NCI-H774 (cell line): ENCODE measurements at places on chromosomes 5 and 9.

DNA sequence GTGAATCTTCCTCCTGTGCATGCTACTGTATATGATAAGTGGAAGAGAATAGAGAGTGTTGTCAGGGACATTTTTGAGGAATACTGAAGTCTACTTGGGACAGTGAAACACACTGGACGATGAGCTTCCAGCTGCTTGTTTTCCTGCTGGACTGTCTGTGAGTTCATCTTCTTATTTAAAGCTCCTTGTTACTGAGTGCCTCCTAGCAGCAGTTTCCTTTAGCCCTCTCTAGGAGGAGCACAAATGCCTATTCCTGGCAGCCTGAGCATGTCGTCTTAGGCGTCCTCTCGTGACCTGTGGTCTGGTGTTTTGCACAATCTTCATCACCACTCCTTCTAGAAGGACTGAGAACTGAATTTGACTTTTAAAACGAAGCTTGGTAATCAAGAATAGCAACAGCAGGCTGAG lies 43.8 kb downstream of the ANKRD33B start:
- DNase-seq = no peak

DNA sequence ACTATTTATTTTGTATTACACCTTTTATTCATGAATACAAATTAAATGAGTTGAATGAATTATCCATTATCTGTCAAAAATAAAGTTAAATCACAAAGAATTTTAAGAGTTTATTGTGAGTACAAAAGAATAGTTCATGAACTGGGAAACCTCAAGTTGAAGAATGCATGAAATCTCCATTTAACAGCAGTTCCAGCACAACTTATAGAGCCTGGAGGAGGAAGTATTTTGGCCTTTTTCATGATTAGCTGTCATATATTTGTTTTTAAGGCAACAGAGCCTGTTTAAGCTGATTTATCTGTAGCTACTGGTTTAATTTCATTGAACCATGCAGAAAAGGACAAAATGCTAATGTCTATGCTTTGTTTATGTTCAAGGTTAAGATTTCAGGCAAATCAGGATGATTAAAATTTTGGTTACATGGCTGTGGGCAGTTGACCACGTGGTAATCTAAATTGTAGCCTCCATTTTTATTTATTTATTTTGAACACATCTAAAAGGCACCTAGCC lies 12.2 kb downstream of the SPINK1 start:
- DNase-seq = no peak

DNA sequence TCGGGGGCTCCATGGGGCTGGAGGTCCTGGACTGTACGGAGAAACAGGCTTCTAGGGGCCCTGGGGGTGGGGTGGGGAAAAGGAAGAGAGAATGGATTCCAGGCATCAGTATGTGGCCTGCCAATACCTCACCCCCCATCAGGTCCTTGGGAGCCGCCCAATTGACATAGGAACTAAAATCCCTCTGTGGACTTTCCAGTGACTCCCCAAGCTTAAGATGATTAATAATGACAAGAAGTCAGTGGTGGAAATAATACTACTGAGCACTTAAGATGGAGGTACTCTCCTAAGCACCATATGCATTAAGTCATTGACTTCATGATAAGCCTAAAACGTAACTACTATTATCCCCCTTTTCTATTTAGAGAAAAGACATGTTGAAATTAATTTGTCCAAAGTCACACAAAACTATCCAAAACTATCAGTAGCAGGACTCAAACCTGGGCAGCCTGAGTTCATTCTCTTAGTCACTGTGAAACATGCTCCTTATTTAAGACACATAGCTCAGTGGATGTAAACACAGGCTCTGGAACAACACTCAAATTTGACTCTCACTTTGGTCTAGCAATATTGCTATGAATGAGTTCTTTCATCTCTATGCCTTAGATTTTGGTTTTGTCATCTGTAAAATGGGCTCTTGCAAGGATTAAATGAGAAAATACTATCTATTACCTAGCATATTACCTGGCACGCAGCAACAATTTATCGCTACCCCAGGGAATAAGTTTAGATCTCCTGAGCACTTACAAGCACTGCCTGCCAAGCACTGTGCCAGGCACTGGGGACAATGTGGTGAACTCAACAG lies 9.5 kb downstream of the SPRY4 start:
- no peak for DNase-seq

DNA sequence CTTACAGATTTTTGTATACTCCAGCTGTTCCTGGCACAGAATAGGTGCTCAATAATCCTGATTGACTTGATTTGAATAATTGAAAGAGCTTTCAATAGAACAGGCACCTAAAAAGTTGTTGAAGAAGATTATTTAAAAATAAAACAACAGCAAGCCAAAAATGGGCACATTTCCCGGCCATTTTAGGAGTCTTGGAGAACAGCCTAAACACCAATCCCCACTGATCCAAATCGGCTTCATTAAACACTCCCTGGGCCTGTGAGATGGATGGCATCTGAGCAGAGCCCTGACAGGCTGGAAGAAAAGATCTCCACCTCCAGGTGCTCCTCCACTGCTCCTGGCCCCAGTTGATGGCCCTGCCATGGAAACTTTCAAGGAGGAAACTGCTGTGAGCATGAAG lies 213.3 kb downstream of the MAN2A1 start:
- no peak for DNase-seq

- no peak for DNase-seq
Measured at GRCh38 chr5:109324931-109325330, 84.8 kb downstream of the PJA2 start.

DNA sequence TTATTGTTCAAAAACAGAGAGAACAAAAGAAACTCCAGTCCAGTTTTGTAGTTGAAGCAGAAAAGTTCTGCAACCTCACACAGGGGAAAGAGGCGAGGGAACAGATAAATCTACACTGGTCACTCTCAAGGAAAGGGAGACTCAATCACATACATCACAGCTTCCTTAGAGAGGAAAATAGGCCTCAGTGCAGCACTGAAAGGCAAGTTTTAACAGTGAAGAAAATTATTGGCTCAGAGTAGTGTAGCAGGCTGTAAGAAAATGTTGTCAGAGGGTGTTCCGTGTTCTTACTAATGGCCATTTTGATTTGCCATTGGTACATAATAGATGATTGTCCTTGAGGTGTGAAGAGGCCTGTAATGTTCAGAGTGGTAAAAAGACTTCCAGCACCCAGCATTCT lies 530.0 kb upstream of the CDH6 start:
- DNase-seq = no peak

- no peak for DNase-seq
Measured at GRCh38 chr5:7904170-7904569, 35.2 kb downstream of the MTRR start.

DNA sequence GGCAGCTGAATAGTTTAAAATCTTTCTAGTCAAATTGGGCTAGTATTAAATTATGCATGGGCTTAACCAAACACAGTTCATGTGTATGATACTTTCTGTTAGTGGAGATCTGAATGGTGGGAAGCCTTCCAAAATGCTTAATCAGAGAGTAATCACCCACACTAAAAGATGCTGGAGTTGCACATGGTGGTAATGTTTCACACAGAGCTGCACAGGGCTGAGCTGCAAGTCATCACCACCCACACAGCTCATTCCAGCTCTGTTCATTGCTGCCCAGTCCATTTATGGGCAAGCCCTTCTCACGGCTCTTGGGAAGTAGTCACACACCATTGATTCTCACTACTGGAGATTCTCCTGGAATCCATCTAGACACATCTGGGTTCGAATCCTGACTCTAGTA lies 351.5 kb upstream of the KCNN2 start:
- DNase-seq = no peak

- DNase-seq = no peak
Measured at GRCh38 chr5:31196309-31196708, 2.8 kb downstream of the CDH6 start.

- no peak for DNase-seq
Measured at GRCh38 chr5:85132269-85132668, 747.6 kb upstream of the EDIL3 start.

- DNase-seq = no peak
Measured at GRCh38 chr5:179275941-179276837, 69.1 kb downstream of the ADAMTS2 start.

GRCh38 chr9:89811356-89811755 lies 206.5 kb downstream of the GADD45G start:
- no peak for DNase-seq

- DNase-seq = no peak
Measured at GRCh38 chr9:127548352-127548881, 63.7 kb upstream of the STXBP1 start.

- peak; percentile 81 for DNase-seq
Measured at GRCh38 chr5:177303121-177303924, at the start of the genes PRELID1 and RAB24. Gene PRELID1 (plus strand): TSS chr5:177303799. CDS start chr5:177303986, 187 bp downstream. Gene RAB24 (minus strand): TSS chr5:177303719. CDS start chr5:177303288, 431 bp downstream.

GRCh38 chr5:153523211-153523610 lies 32.7 kb downstream of the GRIA1 start:
- DNase-seq = no peak

GRCh38 chr9:124297551-124297901 lies 39.8 kb downstream of the NEK6 start:
- no peak for DNase-seq

DNA sequence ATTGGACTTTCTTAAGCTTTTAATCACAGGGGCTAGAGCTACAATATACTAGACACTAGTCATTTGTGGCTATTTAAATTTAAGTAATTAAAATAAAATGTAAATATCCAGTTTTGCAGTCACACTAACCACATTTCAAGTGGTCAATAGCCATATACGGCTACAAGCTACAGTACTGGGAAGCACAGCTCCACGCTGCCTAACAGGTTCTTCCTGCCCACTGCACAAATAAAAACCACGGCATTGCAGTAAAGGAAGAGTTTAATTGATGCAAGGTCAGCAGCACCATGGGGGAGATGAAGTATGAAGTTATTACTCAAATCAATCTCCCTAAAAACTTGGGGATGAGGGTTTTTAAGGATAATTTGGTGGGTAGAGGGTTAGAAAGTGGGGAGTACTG lies 134.1 kb downstream of the LURAP1L start:
- peak; percentile 43 for DNase-seq

- no peak for DNase-seq
Measured at GRCh38 chr9:24011881-24012280, 185.8 kb upstream of the ELAVL2 start.
